ENCODE measurements at places on chromosomes 1 and 21. TPM values are rescaled to one million over a fixed set of nuclear protein-coding genes. Genes with fewer than 3 reads are reported as not detected.

DNA sequence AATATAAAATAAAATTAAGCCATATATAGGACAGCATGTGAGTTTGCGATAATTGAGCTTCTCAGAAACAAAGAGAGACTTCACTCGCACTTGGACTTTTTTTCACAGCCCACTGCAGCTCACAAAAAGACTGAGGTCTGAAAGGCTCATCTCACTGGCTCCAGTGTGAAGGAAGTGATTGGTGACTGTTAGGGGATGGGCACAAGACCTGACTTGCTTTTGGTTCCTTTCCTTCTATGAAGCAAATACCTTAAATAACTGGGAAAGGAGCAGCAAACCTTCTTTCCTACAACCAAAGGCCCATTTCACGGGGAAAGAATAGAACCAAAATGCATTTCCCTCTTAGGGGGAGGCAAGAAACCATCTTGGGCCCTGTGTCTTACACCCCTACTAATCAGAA, 13.1 kb upstream of the TTLL7 start:
- DNase-seq = no peak

- DNase-seq = no peak
Measured at GRCh38 chr21:17859661-17860060, 40.5 kb upstream of the C21orf91 start.

DNA sequence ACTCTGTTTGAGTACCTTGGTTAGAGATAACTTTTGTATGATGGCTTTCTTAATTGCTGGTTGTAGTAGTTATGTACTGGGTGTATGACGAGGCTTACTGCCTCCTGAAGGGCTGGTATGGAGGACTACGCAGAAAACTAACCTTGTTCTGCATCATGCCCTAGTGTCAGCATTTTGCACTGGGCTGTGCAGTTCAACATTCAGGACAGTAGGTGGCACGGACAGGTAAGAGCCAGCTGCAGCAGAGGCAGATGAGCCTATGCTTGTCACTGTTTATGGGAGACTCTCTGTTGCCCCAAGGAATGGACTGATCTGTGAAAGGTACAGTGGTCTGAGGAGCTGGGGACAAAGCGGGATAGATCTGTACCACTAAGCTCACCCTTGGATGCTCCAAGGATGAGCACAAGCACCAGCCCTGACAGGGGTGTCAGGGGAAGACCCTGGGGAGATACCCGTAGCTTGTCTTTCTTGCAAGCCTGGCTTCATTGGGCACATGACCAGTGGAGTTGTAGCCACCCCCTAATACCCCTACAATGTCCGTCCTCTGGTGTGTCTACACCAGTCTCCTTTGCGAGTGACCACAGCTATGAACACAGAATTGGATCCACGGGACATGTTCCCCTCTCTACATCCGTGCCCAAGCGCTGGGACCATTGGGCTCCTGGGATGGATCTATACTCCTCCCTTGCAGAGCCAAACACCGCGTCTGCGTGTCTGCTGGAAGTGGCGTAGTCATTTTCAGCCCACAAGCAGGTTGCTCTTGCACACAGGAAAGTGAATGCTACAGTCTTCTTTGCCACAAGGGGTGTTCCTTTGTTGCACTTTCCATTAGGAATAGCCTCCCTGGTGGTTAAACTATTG, 51.1 kb upstream of the CFHR3 start:
- no peak for DNase-seq

GRCh38 chr1:36349839-36350238, 26.4 kb upstream of the EVA1B start:
- no peak for DNase-seq

- no peak for DNase-seq
Measured at GRCh38 chr1:232283864-232284263, 346.1 kb downstream of the SIPA1L2 start.

DNA sequence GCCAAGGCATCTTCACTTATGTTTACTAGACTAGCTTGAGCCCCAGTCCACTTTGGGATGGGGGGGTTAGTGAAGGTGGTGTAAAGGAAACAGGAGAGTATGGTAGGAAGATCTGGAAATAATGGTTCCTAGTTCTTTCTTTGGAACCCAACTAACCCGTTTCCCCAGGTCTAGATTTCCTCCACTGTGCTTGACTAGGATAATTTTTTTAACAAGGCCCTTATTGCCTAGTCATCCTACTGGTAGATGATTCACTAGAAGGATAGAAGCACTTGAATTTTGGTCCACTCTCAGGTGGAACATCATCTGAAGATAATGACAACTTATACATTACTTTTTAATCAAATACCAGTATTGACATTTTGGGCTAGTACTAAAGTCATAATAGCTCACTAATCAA, 45.9 kb upstream of the MYOCOS start:
- DNase-seq = no peak

DNA sequence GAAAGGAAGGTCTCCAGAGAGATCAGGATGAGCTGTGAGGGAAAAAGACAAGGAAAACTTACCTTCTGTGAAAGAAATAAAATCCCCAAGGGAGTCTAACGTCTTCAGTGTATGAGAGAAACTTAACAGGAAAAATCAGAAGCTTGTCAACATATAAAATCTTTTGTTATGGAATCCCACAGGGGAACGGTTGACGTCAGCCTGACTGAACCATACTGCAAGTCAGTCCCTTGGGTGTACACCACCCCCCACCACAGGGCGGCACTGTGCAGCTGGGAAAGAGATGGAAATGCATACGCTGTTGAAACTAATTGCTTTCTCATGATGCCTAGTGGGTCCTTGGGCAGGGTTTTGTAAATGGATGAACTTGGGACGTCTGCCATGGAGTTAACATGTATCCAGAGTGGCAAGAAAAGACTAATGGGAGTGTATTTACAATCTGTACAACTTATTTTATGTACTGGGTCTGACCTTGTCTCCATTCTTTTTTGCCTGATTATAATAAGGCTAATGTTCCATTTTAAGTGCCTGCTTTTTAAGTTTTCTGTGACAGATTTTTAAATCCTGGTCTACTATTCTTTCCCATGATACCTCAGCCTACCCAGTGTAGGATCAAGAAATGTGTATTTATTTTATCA, 22.7 kb downstream of the UTP25 start:
- no peak for DNase-seq

Gene KAZN
- total RNA-seq = 17.4 TPM

GRCh38 chr21:29237110-29238052, 61.3 kb upstream of the BACH1 start:
- DNase-seq = no peak

GRCh38 chr1:110343249-110343648, 4.1 kb downstream of the RBM15 start:
- no peak for DNase-seq

Gene CFAP126
- total RNA-seq = not detected

- no peak for DNase-seq
Measured at GRCh38 chr1:216095400-216095799, 327.8 kb downstream of the USH2A start.

Gene CRNN
- not detected for total RNA-seq

- DNase-seq = no peak
Measured at GRCh38 chr1:68359045-68359444, 90.7 kb downstream of the RPE65 start.

DNA sequence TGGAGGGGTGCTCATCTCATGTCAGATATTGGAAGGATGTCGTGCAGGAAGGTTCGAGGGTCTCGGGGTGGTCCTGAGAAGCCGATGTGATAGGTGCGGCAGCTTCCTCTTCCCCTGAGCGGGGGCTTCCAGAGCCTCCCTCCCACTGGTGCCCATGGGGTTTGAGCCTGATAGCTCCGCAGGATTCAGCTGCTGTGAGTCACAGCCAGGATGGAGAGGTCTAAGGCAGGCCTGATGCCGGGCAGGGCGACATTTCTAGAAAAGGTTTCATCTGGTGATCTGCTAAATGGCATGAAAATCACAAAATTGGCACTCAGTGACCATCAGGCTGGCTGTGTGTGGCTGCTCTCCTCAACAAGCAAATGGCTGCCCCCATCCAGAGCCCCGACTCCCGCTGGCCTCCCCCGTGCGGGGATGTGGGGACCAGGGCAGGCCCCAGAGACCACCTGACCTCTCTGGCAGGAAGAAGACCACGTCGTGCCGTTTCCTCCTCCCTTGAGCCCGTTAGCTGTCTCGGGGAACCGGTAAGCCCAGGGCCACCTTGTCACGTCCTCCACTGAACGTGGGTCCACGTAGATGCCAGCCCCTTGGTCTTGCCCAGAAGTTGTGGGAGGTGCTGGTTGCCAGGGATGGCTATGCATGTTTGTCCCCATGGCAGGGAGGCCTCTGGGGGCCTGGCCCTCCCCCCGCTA, 66.1 kb downstream of the SKI start:
- DNase-seq = no peak

DNA sequence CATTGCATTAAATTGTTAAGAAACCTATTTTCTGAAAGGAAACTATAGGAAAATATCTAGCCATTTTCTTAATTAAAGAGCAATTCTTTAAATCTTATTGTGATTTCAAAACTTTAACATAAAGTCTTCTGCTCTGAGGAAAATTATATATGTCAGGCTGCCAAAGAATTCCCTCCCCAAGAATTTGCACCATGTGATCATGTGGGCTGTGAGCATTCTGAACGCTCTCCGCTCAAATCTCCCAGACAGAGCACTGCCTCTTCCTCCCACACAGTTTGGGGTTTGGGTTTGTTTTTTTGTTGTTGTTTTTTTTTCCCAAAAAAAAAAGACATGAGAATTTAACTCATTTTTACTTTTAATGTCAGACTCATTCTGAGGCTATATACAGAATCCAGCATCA, 155.9 kb upstream of the PALMD start:
- DNase-seq = no peak

GRCh38 chr1:53442299-53442698, 16.9 kb upstream of the DMRTB1 start:
- no peak for DNase-seq

Gene NPR1
- 279 TPM for total RNA-seq

Gene C1orf35
- 9.7 TPM for total RNA-seq

- DNase-seq = peak; percentile 40
Measured at GRCh38 chr1:226973898-226974543, 33.9 kb downstream of the COQ8A start.

- no peak for DNase-seq
Measured at GRCh38 chr1:98331718-98332311, 329.7 kb upstream of the SNX7 start.

Gene GJA9
- total RNA-seq = not detected

DNA sequence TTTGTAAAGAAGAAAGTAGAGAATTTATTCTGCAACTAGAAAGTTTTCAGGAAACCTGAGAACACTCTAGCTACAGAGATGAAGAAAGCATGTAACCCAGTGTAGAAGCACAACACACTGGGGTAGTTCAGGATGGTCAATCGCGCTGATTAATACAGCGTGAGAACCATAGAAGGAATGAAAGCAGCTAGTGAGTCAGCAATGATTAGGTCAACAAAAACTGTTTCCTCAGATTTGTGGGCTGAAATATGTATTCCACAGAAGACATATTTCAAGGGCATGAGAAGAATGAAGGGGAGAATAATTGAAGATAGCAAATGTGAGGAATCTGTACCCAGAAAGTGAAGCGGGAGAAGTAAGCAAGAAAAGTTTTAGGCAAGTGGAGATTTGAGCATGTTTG, 97.8 kb upstream of the ADGRL2 start:
- no peak for DNase-seq

GRCh38 chr1:210361665-210362064, 33.0 kb downstream of the HHAT start:
- DNase-seq = no peak

GRCh38 chr1:40782371-40782956, 1.1 kb upstream of the KCNQ4 start:
- DNase-seq = no peak

DNA sequence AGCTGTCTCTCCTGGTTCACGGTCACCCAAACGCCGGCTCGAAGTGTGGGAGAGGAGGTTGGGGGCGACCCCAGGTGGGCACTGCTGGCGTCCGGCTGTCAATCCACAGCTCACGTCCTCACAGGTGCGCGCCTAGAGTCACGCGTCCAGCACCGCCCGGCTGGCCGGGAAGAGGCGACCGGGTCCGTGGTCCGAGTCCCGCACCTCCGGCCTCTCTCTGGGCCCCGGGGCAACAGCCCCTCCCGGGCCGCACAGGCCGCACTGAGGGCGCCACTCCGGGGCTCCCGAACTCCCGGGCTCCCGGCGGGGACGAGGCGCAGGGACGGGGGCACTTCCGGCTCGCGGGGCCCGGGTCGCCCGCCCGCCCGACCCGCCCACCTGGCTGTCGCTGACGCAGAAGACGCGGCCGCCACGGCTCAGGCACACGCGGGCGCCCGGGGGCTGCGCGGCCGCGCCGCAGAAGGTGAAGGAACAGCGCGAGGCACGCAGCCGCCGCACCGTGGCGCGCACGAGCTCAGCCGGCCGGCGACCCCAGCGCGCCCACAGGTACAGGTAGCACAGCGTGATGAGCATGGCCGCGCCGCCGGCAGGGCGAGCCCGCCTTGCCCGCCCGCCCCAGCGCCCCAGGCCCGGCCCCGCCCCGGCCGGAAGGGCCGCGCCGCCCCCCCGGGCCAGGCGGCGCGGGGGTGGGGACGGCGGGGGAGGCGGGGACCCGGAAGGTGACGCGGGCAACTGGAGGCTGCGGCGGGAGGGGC, at the start of gene HLCS:
Gene HLCS, minus strand, starts transcription at position 604 of the 755 bp plus-strand sequence. Its CDS starts 31 bp downstream, at position 573.
- no peak for DNase-seq

Gene PIGK
- total RNA-seq = 14.9 TPM

Gene C1orf185
- total RNA-seq = not detected

Gene TTC34
- 0.63 TPM for total RNA-seq

DNA sequence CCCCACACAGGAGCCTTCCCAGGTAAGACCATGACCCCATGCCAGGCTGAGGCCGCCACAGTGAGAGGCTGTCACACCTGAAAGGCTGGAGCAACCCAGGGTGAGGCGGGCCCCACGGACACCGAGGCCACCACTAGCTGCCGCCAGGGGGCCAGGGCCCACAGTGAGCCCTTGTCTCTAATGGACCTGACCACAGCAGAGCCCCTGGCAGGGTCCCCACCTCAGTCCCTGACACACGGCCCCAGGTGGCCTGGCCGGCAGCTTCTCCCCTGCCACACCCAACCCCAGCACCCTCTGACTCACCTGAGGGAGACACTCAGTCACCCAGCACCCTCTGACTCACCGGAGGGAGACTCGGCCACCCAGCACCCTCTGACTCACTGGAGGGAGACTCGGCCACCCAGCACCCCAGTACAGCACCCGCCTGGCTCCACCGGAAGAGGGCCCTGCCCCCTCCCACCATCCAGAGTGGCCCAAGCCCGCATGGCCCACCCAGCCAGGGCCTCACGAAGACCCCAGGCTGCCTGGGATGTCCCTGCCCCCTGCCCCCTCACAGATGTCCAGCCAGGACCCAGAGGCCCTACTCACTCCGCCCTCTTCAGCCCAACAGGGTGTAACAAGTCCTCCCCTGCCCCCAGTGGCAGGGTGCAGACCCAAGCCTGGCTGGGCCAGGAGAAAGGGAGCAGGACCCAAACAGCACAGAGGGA, 4.4 kb downstream of the DVL1 start:
- DNase-seq = no peak

DNA sequence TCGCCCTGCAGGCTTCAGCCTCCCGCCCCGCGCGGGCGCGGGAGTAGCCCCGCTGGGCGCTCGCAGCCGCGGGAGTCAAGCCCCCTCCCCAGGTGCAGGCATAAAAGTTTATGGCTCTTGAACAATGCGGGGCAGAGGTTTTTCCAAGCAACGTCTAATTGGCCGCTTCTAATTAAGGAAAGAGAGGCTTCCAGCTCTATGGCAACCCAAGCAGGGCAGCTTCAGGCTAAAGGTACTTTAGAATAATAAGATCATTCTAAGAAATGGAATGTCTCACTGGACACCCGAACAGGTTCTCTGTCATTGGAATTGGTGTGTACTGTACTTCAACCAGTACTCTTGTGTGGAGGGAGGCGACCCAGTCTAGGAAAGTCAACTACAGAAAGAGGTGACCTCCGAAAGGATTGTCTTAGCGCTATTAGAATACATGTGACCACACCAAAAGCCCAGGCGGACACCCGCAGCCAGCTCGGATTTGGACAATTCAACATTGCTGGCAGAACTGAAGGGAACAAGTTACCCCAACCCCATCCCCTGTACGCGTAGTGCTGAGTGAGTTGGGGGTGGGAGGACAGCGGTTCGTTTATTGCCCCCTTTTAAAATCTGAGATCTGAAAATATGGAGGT, 12.5 kb downstream of the NR5A2 start:
- no peak for DNase-seq
